ENCODE measurements at places on chromosomes 2 and 18. TPM values are rescaled to one million over a fixed set of nuclear protein-coding genes. Genes with fewer than 3 reads are reported as not detected.

SH2D6 gene
- not detected for total RNA-seq

PARD6G gene
- total RNA-seq: 2.2 TPM

SRD5A2 gene
- not detected for total RNA-seq

IL36A gene
- not detected for total RNA-seq

IL36RN gene
- not detected for total RNA-seq

TUBA3E gene
- total RNA-seq: not detected

IGFBP5 gene
- total RNA-seq: 29.5 TPM

KIF5C gene
- 0.36 TPM for total RNA-seq

C2orf78 gene
- total RNA-seq: not detected

LRRTM1 gene
- 0.29 TPM for total RNA-seq

GKN2 gene
- not detected for total RNA-seq

TUBA4B gene
- not detected for total RNA-seq

CNDP1 gene
- total RNA-seq: not detected

MATN3 gene
- 2.4 TPM for total RNA-seq

REEP1 gene
- total RNA-seq: 0.36 TPM

SLC9A4 gene
- total RNA-seq: not detected

KCNK3 gene
- total RNA-seq: not detected

CD28 gene
- not detected for total RNA-seq

ITPRIPL1 gene
- total RNA-seq: 1.4 TPM

All from osteoblast (primary cell).